ENCODE measurements at places on chromosomes 11 and 22. TPM values are rescaled to one million over a fixed set of nuclear protein-coding genes. Genes with fewer than 3 reads are reported as not detected.

Gene RHOG
- 78.4 TPM for total RNA-seq

Gene NLRP14
- not detected for total RNA-seq

Gene OR2AT4
- total RNA-seq = not detected

Gene BTBD18
- total RNA-seq = 0.30 TPM

Gene SLC25A18
- not detected for total RNA-seq

Gene PACS1
- total RNA-seq = 312 TPM

Gene FZD4
- not detected for total RNA-seq

Gene MS4A7
- 0.96 TPM for total RNA-seq

Gene TMEM121B
- 0.08 TPM for total RNA-seq

Gene OR8G1
- not detected for total RNA-seq

Gene EHF
- not detected for total RNA-seq

Gene IGSF9B
- total RNA-seq = 16.1 TPM

Gene OR10A2
- total RNA-seq = not detected

Gene APLNR
- not detected for total RNA-seq

Gene MS4A2
- not detected for total RNA-seq

Gene BCR
- total RNA-seq = 76.9 TPM

Gene COA4
- 62.4 TPM for total RNA-seq

Gene SH3BP1
- 77.9 TPM for total RNA-seq

Gene ZNF214
- not detected for total RNA-seq

Gene TYR
- total RNA-seq = not detected

Gene OR6T1
- total RNA-seq = not detected

Gene CRACR2B
- total RNA-seq = 0.60 TPM

Gene HBG2
- not detected for total RNA-seq

Gene SERPIND1
- total RNA-seq = not detected

Gene CCDC157
- total RNA-seq = 2.8 TPM

Gene OR4D5
- not detected for total RNA-seq

Gene RELT
- total RNA-seq = 12.8 TPM

Gene PLAAT2
- total RNA-seq = not detected

Gene PLA2G3
- total RNA-seq = not detected

Gene PNPLA5
- not detected for total RNA-seq

Gene CDCA5
- total RNA-seq = 0.60 TPM

Gene C22orf31
- not detected for total RNA-seq

Gene CRYBA4
- total RNA-seq = not detected

Gene HBG1
- total RNA-seq = not detected

Gene CCDC88B
- total RNA-seq = 112 TPM

Gene CKAP5
- 45.7 TPM for total RNA-seq

Gene CDC42BPG
- total RNA-seq = 9.0 TPM

Gene WNT7B
- total RNA-seq = not detected

Gene NDUFV1
- total RNA-seq = 199 TPM

Gene PGA5
- not detected for total RNA-seq

Gene PGM2L1
- 11.5 TPM for total RNA-seq

Gene POTEH
- total RNA-seq = not detected

Gene MCM5
- 68.1 TPM for total RNA-seq

Gene HOATZ
- total RNA-seq = not detected

Gene LRRC74B
- not detected for total RNA-seq

Gene FDXACB1
- total RNA-seq = 6.1 TPM

Gene ATP5MG
- total RNA-seq = 145 TPM

Gene UBQLNL
- total RNA-seq = 0.47 TPM

Gene PKNOX2
- total RNA-seq = not detected

Gene NXPE2
- not detected for total RNA-seq
